ENCODE measurements at places on chromosomes 2 and 18.

DNA sequence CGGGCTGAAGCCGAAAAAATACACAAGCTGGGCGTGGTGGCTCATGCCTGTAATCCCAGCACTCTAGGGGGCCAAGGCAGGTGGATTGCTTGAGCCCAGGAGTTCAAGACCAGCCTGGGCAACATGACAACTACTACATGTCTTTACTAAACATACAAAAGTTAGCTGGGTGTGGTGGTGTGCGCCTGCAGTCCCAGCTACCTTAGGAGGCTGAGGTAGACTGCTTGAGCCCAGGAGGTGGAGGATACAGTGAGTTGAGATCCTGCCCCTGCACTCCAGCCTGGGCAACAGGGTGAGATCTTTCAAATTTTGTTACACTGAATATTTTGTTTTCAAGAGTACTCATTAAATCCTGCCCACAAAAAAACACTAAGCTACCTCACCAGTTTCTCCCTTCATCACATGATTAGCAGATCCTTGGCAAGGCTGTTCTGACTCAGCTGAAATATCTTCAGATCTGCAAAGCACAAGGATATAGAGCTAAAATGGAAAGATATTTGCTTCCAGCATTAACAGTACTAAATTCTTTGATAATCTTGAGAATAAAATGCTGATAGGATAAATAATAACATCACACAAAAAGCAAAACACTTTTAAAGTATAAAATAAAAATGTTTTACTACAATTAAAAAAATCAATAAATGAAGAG lies 28.2 kb upstream of the MCM6 start:
- DNase-seq = no peak

DNA sequence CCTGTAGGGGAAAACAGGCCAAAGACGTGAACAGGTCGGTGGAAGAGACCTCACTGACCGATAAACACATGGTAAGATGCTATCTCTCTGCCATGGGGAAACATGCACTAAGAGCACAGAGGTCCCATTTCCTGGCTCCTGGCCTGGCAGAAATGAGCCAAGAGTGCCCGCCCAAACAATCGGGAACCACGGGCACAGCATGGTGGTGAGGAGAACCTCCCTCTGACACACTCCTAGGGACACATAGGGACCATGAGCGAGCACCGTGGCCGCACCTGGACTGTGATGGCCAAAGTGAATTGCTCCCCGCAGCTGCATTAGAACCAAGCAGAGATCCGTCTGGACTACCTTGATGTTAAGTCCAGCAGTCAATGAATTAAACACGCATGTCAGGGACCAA lies 11.1 kb downstream of the HS6ST1 start:
- no peak for DNase-seq

GRCh38 chr2:221431477-221431876 lies 140.6 kb downstream of the EPHA4 start:
- DNase-seq = no peak

GRCh38 chr2:53826587-53827397 lies 33.0 kb downstream of the GPR75 start:
- no peak for DNase-seq

GRCh38 chr2:172484706-172485105 lies 57.3 kb downstream of the ITGA6 start:
- no peak for DNase-seq

GRCh38 chr18:63837590-63837989 lies 49.9 kb upstream of the SERPINB2 start:
- no peak for DNase-seq

DNA sequence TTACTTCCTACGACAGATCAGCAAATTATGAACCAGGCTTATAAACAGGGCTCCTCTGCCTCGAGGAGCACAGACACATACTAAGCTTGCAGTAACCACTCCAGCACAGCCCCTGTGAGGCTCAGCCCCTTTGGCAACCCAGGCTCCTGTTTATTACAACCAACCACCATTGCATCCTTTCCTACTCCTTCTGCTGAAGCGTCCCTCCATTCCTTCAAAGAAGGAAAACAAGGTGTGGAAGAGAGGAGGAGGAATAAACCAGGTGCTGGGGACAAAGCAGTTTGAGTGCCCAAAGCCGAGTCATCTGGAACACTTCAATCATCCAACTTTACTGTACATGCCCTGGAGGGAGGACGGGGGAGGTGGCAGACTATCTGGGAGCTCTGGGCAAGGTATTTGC lies 87.2 kb upstream of the MGAT4A start:
- no peak for DNase-seq

DNA sequence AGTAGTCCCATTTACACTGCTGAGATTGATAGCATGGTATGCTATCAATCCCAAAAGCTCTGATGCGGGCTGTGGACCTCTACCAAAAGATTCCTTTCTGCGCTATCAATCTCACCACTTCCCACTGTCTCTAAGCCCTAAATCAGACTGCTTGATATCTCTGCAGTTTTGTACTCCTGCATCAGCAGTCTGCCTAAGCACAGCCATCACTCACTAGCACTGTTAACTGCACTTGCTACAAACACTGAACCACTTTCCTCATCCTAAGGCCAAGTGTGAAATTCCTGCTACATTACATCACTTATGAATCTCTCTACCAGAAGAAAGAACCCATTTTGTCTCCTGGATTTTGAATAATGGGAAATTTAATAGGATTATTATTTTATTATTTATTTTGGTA lies 237.0 kb downstream of the HNMT start:
- DNase-seq = no peak

GRCh38 chr2:161415034-161415986 lies 787 bp upstream of the TBR1 start:
- DNase-seq = no peak

- DNase-seq = peak; percentile 80
These were observed 69.2 kb downstream of the EHBP1 start for GRCh38 chr2:62774555-62775366.

- no peak for DNase-seq
These were observed 25.1 kb downstream of the SLC66A2 start for GRCh38 chr18:79926306-79926705.

GRCh38 chr18:13612196-13612997 lies 114.0 kb downstream of the FAM210A start:
- DNase-seq = no peak

DNA sequence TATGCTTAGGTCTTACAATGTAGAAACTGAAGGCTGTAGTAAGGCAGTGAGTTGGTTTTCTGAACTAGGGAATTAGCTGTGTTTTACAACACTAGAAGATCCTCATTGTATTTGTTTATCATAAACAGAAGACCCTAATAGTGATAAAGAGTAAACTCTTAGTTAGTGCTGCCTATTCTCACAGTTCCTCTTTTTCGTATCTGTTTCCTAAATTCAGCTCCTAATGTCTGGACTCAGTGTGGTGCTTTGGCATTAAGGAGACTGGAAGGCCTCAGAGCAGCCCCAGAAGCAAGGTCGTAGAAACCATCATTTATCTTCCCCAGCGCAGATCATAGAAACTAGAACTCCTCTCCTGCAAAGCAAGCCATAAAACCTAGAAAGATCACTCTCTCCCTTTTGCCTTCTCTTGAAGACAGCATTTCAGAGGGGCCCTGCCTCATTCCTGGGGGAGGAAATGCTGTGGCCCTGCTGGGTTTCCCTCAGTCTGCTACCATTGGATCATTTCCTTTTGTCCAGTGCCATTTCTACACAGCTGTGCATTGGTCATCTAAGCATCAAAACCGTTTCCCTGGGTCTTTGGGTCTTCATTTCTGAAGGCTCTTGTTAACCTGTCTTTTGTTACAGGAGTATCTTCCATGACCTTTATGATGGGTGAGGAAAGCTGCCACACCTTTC lies 4.7 kb downstream of the ACP1 start:
- DNase-seq = no peak

DNA sequence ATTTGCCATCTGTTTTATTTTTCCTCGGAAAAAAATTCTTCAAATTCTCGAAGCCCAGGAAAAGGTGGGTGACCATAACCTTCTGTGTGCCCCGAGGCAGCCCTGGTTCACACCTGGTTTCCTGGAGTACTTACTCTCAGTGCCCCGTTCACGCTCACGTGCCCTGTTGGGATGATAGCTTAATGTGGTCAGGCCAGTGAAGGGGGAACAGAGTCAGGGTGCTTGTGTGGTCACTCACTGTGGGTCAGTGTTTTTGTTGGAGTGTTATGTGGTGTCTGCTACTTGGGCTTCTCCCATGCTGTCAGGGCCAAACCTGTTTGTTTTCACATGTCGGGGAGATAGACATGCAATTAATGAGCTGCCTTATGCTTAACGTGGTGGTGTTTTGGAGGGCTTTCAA lies 78.1 kb downstream of the MAP4K4 start:
- DNase-seq = no peak

DNA sequence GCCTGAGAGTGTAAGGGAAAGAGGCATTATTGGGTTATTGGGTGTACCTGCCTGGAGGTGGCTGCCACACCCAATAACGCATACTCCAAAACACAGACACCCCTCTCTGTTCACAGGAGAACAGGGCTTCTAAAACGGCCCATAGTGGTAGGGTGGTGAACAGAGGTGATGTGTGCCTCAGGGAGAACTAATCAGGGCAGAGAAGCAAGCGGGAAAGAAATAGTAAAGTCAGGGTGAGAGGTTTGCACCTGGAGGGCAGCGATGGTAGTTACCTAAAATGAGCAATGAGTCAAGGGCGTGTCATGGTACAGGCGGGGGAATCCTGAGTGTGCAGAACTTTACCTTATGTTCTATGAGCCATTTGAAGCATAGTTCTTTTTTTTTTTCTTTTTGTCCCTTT lies 21.6 kb upstream of the VPS4B start:
- DNase-seq = no peak

DNA sequence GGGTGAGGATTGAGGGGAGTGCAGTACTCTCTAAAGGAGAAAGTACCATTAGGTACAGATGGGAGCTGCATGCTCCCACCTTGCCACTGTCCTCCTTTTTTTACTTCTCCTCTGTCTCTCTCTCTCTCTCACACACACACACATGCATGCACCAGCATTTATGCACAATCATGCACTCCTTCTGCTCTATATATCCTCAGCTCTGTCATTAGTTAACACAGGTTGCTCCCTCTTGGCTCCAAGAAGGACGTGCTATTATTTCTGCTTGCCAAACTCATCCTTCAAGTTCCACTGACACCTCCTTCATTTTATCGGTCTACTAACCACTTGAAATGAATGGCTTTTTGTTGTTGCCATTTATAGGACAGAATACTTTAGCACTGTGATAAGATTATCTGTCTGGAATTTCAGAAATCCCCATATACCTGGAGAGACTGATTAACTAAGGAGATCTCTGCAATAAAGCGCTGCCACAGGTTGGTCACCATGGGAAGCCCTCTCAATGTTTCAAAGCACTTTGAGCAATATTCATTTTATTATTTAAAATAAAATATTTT lies 178.5 kb upstream of the TRIB2 start:
- no peak for DNase-seq

- DNase-seq = no peak
These were observed 300.3 kb downstream of the NBAS start for GRCh38 chr2:15260835-15261234.

- no peak for DNase-seq
These were observed 9.5 kb upstream of the CYS1 start for GRCh38 chr2:10089565-10090190.

GRCh38 chr2:162061021-162061420 lies 13.0 kb downstream of the DPP4 start:
- DNase-seq = no peak

DNA sequence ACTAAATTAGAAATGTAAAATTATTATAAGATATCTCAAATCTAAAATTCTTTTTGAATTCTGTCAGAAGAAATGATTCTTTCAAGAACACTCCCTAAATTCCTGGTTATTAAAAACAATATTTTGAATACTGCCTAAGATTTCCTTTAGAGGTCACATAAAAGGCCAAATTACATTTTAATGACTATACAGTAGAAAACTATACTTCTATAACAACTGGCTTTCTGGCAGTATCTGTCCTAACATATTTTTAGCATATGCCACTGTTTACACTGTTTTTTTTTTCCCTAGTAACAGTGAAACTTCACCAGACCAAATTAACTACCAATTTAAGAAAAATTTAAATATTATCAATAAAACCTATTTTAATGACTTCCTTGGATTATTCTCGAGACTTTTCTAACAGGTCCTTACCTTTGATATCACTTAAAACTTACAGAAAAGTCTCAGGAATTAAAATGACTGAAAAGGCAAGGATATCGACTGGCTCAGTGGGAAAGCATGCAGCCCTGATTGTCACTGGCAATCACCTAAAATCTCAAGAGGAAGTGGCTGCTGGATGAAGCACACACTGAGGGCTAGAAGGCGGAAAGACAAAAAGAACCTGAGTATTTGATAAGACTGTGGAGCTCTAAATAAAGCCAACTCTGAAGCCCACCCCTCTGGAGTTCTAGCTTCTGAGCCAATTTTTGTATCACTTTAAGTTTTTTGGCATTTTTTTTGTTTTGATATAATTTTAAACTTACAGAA lies 59.6 kb downstream of the SPIRE1 start:
- peak; percentile 72 for DNase-seq

DNA sequence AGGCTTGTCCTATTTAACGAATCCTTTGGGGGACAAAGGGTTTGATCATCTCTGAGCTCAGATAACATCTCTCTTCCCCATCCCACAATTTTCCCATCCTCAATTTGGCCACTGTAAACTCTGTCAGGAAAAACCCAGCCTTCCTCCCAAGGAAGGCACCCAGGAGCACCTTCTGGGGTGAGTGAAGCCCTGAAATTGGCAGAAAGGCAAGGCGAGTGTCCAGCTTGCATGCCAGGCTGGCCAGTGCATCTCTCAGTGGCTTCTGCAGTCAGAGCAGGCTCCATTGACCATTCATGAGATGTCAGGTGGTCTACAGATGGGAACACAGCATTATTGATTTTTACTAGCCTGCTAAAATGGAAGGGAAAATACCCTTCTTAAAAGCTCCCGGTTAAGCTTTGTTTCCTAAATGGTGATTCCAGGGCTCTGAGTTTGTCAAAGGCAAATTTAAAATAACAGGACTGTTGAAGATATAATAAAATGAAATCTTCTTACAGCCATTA lies 83.2 kb upstream of the BOD1L2 start:
- no peak for DNase-seq

DNA sequence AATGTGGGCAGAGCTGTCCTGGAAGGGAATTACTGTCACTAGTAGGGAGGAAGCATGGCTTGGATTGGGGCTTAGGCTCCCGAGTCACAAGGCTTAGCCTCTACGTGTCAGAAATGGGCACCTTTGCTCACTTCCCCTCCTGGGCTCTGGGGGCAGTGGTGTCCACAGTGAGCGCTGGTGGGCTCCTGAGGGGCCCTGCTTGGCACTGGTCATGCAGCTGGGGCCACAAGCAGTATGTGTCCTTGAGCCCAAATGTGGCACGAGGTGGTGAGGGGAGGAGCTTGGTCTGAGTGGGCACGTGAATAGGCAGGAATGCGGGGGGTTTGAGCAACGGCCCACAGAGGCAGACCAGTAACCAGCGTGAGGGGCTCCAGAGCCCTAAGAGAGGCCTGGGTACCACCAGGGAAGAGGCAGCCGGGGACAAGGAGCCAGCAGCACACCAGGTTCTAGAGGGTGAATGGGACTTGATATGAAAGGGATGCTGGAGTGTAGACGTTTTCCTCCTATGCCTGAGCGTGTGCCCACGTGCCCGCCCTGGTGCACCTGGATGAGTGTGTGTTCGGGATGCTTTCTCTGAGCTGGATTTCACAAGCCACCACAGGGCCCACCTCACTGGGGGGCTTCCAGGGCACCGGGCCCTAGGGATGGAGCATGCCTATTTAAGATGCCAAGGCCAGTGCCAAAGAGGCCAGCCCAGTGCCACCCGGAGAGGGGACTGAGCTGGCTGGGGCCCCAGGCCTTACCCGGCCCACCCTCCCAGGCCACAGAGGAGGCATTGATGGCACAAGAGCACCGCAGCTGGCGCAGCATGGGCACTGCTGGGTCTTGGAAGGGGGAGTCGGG lies 22.8 kb upstream of the PTMA start:
- no peak for DNase-seq

GRCh38 chr2:181957668-181958067 lies 28.0 kb upstream of the PPP1R1C start:
- DNase-seq = no peak

GRCh38 chr2:20384953-20385352 lies 34.3 kb upstream of the PUM2 start:
- no peak for DNase-seq

Measured in inflammatory macrophage treated with lipopolysaccharide for 1 hour (primary cell).